ENCODE measurements at places on chromosomes 6 and 20.
A peak's percentile ranks its signal among the peaks of the same experiment; 100 is the strongest.

GRCh38 chr20:19457611-19458010, 245.2 kb downstream of the SLC24A3 start:
- no peak for DNase-seq

DNA sequence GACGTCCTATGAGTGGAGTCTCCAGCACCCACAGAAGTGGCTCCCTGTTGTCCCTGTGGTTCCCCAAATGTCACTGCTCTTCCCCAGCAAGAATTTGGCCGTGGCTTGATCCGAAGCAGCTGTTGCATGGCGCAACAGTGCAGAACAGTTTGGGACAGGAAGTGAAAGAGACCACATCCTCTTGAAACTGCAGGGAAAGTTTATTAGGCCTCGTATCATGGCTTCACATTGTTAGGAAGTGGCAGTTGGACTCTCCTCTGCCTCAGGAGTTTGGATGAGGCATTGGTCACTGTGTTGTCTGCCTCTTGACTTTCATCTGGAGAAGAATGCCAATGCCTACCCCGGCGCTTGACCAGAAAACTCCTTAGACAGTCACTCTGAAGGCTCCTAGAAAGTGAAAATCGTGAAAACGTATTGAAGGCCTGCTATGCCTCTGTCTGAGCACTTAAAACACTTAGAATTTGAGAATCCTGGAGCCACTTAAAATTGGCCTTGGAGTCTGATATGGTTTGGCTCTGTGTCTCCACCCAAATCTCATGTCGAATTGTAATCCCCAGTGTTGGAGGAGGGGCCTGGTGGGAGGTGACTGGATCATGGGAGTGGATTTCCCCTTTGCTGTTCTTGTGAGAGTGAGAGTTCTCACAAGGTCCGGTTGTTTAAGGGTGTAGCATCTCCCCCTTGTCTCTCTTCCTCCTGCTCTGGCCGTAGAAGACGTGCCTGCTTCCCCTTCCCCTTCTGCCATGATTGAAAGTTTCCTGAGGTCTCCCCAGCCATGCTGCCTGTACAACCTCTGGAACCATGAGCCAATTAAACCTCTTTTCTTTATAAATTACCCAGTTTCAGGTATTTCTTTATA, 334.9 kb upstream of the JARID2 start:
- no peak for DNase-seq

GRCh38 chr6:170497841-170498301, 55.2 kb downstream of the PSMB1 start:
- DNase-seq = peak; percentile 28

DNA sequence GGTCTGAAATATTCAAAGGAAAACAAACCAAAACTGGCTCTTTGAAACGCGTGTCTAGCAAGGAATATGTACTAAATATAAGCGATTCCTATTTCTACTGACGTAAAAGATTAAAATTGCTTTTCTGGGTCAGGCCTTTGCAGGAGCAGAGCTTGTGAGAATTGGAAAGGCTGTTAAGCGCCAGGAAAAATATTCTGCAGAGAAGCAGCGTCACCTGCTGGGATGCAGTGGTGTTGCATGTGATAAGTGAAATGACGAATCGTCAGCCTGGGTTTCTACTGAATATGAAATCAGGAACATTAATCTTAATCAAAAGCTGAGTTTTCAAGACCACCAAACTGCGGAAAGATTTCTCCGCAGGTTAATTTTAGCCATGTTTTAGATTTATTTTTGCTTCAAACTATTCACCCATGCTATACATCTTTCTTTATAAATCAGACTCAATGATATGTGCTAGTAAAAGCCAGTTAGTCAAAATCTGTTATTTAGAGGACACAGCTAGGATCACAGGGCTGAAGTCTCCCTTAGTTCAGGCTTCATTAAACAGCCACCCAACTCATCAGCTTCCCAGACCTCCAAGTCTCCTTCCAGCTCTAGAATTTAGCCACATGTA, 67.4 kb downstream of the ALDH8A1 start:
- peak; percentile 27 for DNase-seq

DNA sequence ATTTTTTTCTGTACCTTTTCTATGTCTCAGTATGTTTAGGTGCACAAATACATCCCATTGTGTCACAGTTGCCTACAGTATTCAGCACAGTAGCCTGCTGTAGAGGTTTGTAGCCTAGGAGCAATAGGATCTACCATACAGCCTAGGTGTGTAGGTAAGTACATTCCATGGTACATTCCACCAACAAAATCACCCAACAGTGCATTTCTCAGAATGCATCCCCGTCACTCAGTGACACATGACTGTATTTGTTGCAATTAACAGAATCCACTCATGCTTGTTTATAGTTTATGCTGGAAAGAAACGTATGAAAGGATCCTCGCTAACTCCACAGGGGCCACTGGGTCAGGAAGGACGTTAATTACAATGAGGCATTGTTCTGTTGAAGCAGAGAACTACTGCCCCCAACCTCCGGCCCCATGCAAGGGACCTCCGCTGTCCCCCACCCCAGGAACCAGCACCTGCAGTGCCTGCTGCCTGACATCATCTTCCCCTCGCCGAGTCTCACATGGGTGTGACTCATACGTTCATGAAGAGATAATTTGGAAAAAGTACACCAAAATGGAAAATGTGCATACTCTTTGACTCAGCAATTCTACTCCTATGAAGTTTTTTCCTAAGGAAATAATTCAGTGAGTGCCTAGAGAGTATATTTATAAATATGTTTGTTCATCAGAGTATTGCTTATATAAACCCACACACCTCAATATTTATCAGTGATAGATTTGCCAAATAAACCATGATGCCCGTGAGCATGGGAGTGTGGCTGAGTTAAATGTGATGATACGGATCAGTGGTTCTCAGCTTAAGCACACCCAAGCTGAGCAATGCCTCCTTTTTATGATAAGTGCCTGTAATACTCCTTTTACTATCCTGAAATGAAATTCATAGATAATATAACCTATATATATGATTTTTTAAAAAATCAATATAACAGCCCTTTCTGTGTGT, 156.4 kb upstream of the ECI2 start:
- no peak for DNase-seq

DNA sequence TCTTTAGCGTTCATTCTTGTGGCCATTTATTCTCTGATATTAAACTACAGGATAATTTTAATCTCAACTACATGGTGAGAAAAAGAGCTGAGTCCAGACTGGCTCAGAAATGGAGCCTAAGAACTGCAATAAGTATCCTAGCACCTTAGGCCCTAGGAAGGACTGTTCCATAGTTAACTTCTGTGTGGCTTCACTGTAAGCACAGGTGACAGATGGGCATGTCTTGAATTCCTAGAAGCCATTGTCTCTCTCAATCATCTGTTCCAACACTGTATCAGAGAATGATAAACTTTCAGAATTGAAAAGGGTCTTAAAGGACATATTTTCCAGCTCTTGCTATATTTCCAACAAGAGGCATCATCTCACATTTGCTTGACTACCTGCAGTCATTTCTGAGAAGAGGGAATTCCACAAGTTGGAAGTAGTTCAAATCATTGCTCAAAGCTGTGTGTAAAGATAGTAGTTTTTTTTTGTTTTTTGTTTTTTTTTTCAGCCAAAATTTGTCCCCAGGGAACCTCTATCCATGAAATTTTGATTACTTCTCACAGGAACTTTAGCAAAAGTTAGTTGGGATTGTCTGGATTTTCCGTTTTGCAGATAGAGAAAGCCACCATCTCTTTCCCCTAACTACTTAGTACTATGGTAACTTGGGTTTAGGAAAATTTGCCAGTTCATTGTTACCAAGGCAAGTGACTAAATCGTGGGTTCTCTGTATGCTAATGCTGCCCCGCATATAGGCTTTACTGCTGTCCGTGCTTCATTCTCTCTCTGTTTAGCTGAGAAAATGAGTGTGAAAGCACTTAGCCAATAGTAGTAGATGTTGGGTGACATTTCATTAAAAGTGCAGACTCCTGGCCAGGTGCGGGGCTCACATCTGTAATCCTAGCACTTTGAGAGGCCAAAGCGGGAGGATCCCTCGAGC, 47.2 kb downstream of the KCNS1 start:
- DNase-seq = no peak

DNA sequence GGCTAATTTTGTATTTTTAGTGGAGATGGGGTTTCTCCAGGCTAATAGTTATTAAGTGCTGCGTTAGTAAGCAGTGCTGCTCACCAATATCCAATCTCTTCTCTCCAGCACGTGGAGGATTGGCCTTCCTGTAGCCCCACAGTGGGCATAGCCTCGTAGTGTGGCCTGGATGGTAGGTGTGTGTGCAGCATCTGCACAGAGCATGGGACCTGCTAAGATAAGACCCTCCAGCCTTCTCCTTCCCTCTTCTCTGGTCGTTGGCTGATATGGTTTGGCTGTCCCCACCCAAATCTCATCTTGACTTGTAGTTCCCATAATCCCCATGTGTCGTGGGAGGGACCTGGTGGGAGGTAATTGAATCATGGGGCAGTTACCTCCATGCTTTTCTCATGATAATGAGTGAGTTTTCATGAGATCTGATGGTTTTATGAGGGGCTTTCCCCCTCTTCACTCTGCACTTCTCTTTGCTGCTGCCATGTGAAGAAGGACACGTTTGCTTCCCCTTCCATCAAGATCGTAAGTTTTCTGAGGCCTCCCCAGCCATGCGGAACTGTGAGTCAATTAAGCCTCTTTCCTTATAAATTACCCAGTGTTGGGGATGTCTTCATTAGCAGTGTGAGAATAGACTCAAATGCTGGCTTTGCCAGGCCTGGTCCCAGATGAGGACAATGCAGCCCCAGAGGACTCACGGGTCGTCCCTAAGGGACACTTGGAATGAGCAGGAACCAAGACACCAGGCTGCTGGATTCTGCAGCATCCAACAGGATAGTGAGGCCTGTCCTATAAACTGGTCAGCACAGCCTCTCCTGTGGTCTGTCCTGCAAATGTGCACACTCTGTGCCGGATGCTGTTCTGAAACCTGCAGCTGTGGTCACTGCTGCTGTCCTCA, 63.4 kb upstream of the AFDN start:
- DNase-seq = no peak

DNA sequence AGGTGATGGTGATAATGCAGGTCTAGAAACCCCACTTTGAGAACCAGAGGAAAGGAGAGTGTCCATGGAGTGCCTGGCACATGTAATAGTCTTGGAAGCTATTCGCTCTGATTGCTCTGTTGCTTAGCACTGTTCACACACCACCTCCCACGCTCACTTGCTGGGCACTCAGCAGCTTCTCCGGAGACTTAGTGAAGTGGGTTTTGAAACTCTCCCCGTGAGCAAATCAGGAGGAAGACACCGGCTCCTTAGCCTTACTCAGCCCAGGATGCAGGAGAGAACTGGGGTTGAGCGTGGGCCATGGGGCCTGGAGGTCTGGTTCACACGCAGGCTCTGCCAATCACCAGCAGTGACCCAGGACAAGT, 22.2 kb downstream of the BMP7 start:
- no peak for DNase-seq

GRCh38 chr6:141421378-141421777, 711.3 kb upstream of the GJE1 start:
- DNase-seq = no peak

GRCh38 chr6:169643521-169643920, 58.3 kb downstream of the WDR27 start:
- DNase-seq = no peak

DNA sequence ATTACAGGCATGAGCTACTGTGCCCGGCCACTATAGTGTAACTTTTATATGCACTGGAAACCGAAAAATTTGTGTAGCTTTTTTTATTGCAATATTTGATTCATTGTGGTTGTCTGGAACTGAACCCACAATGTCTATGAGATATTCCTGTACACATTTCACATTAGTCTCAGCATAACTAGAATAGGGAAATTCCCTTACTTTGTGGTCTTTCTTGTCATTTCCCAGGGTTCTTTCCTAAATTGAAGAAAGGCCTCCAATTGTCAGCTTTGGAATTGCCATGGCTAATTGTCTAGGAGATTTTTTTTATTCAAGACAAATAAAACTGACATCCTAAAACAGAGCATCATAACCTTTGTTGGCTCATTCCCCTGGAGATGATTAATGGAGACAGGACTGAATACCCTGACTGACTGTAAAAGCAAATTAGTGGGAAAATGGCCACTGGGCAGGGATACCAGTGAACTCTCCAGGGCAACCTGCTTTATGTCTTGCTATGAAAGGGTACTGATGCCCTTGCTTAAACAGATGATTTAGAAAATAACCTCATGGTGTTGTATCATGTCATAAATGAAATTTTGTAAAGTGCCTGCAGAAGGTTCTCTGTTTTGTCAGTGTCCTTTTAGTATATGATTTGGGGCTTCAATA, 576.9 kb downstream of the RFPL4B start:
- DNase-seq = no peak
